Activated naive CD4-positive, alpha-beta T cell treated with Interleukin-2 at 50 U/mL for 16 hours (primary cell): ENCODE measurements at places on chromosomes 13 and 19.

GRCh38 chr13:42047561-42048341 is 697 bp upstream of the DGKH start:
- DNase-seq: peak; percentile 35

DNA sequence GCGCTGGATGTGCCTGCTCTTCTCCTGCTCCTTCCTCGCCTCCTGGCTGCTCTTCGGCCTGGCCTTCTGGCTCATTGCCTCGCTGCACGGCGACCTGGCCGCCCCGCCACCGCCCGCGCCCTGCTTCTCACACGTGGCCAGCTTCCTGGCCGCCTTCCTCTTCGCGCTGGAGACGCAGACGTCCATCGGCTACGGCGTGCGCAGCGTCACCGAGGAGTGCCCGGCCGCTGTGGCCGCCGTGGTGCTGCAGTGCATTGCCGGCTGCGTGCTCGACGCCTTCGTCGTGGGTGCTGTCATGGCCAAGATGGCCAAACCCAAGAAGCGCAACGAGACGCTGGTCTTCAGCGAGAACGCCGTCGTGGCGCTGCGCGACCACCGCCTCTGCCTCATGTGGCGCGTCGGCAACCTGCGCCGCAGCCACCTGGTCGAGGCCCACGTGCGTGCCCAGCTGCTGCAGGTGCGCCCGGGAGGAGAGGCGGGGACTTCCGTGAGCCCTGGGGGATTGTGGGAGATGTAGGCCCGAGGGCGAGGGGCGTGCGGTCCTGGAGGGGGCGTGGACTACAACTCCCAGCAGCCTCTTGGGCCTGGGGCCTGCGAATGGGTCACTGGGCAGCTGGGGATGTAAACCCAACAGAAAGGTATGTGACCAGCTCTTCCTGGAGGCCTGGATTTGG is 6.7 kb downstream of the KCNJ14 start:
- no peak for DNase-seq

- DNase-seq: no peak
These were observed 14.8 kb downstream of the EPSTI1 start for GRCh38 chr13:42977219-42977659.

DNA sequence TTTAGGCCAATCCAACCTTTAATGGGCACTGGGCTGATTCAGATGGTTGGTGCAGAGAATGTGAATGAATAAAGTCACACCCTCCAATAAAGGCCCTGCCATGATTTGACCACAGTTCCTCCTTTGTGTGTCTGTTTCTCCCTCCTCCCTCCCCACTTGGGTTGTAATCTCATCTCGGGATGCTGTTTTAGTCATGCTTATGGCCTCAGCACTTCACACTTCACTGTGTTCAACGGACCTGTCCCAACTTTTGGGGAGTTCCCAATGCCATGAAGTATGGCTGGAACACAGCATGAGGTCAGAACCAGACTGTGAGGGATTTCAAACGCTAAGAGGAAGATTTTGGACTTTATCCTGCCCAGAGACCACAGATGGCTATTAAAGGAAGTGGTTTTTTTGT is 5.6 kb upstream of the RAB8A start:
- DNase-seq: no peak

DNA sequence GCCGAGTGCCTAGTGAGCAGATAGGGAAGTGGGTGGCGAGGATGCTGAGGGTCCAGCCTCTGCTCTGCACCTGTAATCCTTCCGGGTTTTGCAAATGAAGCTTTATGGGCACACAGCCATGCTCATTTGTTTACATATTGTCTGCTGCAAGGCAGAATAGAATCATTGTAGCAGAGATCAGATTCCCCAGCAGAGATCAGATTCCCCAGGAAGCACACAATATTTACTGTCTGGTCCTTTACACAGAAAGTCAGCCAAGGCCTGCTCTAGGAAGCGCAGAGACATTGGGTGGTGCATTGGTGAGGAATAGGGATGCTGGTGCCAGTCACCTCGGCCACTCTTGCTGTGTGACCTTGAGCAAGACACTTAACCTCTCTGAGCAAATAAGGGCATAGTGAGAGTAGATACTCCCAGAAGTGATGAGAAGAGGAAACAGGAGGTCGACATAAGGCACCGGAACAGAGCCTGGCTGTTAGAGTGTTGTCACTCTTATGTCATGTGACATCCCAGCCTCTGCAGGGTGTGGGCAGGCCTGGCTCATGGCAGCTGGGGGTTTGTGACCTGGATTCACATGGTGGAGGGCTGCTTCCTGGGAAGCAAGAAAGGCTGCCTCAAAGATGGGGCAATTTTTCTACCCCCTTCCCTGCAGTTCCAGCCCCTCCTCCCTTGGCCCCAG is 25.6 kb downstream of the CARM1 start:
- DNase-seq: no peak

DNA sequence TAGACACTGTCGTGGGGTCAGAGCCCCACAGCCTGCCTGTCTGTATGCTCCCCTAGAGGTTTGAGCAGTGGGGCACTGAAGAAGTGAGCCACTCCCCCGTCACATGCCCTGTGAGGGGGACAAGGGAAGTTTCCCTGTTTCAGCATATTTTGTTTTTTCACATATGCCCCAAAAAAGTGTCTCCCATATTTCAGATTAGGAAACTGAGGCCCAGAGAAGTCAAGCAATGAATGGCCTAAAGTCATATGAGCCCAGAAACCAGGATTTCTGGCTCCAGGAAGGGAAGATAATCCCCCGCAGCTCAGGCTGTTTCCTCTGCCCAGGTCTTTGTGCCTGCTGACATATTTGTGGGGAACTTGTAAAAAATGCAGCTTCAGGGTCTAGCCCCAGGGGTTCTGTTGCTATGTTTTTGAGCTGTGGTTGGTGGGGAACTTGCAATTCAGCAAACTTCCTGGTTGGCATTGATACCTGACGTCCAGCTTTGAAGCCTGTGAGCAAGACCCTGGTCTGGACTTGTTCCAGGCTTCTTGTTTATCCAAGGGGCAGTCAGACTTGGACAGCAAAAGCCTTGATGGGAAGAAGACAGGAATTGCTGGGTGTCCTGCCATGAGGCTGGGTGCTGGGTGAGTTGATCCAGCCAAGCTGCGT is 9.5 kb downstream of the RASL11A start:
- no peak for DNase-seq

- no peak for DNase-seq
These were observed 41.2 kb downstream of the PCCA start for GRCh38 chr13:100130092-100130491.

- DNase-seq: no peak
These were observed 85.1 kb upstream of the UFM1 start for GRCh38 chr13:38264363-38265131.

- no peak for DNase-seq
These were observed 135.5 kb downstream of the FOXO1 start for GRCh38 chr13:40530961-40531360.

GRCh38 chr13:67186995-67187569 is 43.1 kb downstream of the PCDH9 start:
- DNase-seq: no peak

GRCh38 chr19:1248786-1249297 is 459 bp downstream of the MIDN start:
- DNase-seq: peak; percentile 85
